ENCODE measurements at places on chromosomes 6 and 20. TPM values are rescaled to one million over a fixed set of nuclear protein-coding genes. Genes with fewer than 3 reads are reported as not detected.

- no peak for DNase-seq
These were observed 51.2 kb downstream of the LGSN start for GRCh38 chr6:63268574-63268973.

GRCh38 chr20:17479063-17479657, 52.0 kb downstream of the BFSP1 start:
- DNase-seq = no peak

DNA sequence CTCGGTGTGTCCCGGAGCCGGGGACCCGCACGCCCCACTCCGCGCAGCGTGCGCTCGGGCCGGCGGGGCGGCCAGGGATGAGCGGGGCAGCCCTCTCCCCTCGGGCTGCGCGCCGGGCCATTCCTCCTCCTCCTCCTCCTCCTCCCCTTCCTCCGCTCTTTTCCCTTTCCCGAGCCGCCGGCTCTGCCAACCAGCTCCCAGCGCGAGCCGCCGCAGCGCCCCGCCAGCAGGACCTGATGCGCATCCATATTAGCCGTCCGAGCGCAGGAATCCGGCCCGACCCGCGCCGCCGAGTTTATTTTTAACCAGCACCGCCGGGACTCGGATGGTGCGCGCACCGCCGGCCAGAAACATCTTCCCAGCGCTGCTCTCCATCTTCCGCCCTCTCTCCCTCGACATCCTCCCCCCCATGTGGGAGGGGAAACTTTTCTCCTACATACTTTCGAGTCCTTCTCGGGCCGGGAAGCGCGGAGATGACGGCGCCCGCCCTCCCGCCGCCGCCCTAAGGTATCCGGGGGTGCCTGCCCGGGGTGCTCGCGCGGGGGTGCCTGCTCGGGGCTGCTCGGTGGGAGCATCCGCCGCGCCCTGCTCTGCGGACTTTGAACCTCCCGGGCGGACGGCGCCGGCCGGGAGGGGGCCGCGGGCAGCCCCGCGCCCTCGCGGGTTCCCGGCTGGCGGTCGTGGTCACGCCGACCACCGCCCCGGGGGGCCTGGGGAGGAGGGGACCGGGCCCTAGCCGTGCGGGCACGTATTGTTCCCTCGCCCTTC, 619 bp downstream of the RREB1 start:
- peak; percentile 72 for DNase-seq

The SYTL3 gene
- total RNA-seq = 11.1 TPM
